ENCODE measurements at places on chromosomes 12 and 14. TPM values are rescaled to one million over a fixed set of nuclear protein-coding genes. Genes with fewer than 3 reads are reported as not detected.
A peak's percentile ranks its signal among the peaks of the same experiment; 100 is the strongest.

GRCh38 chr14:68513838-68514607, 278.8 kb downstream of the ZFP36L1 start:
- no peak for DNase-seq
- no peaks in the 10 kb centered on the region for H3K27me3 ChIP-seq
- H3K27ac ChIP-seq = no peak overlapping the region

- DNase-seq = no peak
- H3K27ac ChIP-seq = no peak overlapping the region
- no peak overlapping the region for H3K4me3 ChIP-seq
- H3K36me3 ChIP-seq = no peaks in the 10 kb centered on the region
- no peaks in the 10 kb centered on the region for H3K27me3 ChIP-seq
Measured at GRCh38 chr12:115232455-115233156, 548.6 kb upstream of the TBX3 start.

ANO6 gene
- 116 TPM for total RNA-seq

DNA sequence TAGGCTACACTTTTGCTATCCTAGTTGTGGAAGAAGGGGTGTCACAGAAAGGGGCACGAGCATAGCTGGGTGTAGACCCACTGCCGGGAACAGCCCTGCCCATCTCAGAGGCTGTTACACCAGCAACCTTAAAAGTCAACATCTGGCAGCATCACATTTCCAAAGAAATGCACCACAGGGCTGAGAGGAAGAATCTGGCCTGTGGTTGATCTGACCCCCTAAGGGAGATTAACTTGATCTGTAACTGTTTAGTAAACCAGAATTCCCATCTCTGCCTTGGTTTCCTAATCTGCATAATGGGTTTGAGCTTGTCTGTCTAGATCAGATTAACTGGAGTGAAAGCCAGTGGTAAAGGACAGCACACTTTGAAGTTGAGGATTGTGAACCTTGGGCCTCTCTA, 1.3 kb downstream of the LRP1-AS start:
- peaks cover 4% of the 10 kb centered on the region for H3K36me3 ChIP-seq
- H3K4me1 ChIP-seq = peaks cover 44% of the 10 kb centered on the region
- no peak for DNase-seq
- H3K27me3 ChIP-seq = no peaks in the 10 kb centered on the region

DNA sequence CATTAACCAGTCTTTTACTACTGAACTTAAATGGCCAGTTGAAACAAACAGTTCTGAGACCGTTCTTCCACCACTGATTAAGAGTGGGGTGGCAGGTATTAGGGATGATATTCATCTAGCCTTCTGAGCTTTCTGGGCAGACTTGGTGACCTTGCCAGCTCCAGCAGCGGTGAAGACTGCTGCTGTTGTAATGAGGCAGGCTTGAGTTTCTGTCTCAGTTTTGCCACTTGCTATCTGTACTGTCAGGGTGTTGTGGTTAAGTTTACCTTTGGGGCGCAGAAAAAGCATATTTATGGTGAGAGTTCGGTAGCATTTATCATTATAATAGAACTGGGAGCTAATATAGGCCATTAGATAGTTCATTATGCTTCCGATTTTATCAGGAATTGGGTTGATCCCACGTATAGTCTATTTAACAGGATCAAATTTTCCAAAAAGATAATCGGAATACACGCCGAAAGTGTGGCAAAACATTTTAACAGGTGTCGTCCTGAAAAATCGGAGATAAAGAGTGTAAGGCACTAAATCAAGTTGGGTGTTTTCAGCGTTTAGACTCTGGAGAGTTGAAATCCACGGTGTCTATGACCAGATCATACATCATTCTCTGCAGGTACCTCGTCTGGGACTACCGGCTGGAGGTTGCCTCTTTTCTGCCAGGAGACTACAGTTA, 688 bp upstream of the NECAP1 start:
- H3K36me3 ChIP-seq = no peaks in the 10 kb centered on the region
- no peaks in the 10 kb centered on the region for H3K27me3 ChIP-seq
- H3K4me1 ChIP-seq = 0 out of 2 replicates have a peak, but pooled peaks cover 4% of the 10 kb centered on the region
- peak; percentile 33 for DNase-seq

GRCh38 chr12:57452181-57452936, 2.7 kb upstream of the INHBE start:
- H3K27me3 ChIP-seq = no peaks in the 10 kb centered on the region
- H3K36me3 ChIP-seq = no peaks in the 10 kb centered on the region
- no peak for DNase-seq
- peaks cover 35% of the 10 kb centered on the region for H3K4me1 ChIP-seq

TAS2R13 gene
- total RNA-seq = 2.0 TPM

DNA sequence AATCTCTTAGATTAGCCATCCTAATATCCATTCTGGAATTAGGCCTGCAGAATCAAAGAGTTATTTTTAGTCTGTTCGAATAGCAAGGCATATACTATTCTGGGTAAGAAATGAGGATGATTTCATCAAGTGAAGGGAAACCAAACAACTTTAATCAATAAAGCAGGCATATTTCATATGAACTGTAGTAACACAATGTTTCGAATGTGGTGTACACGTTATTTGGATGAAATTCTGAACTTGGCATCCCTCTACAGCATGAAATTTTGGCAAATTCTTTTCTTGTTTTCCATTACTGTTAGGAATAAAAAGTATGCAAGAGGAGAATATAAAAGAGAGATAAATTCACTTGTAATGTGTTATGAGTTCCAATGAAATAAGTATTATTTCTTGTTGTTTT, 1233.3 kb upstream of the SEL1L start:
- H3K4me3 ChIP-seq = no peak overlapping the region
- H3K27ac ChIP-seq = no peak overlapping the region
- DNase-seq = no peak
- no peaks in the 10 kb centered on the region for H3K27me3 ChIP-seq

- H3K4me3 ChIP-seq = no peak overlapping the region
- H3K36me3 ChIP-seq = no peaks in the 10 kb centered on the region
- no peaks in the 10 kb centered on the region for H3K4me1 ChIP-seq
- no peaks in the 10 kb centered on the region for H3K27me3 ChIP-seq
- no peak overlapping the region for H3K27ac ChIP-seq
Measured at GRCh38 chr12:49187184-49187583, 1.7 kb downstream of the TUBA1A start.

PROX2 gene
- not detected for total RNA-seq

- no peak overlapping the region for H3K27ac ChIP-seq
- DNase-seq = no peak
- peaks cover 15% of the 10 kb centered on the region for H3K4me1 ChIP-seq
- H3K27me3 ChIP-seq = no peaks in the 10 kb centered on the region
- no peak overlapping the region for H3K4me3 ChIP-seq
- H3K36me3 ChIP-seq = no peaks in the 10 kb centered on the region
Measured at GRCh38 chr12:67939611-67940010, 49.6 kb upstream of the IFNG-AS1 start.

DNA sequence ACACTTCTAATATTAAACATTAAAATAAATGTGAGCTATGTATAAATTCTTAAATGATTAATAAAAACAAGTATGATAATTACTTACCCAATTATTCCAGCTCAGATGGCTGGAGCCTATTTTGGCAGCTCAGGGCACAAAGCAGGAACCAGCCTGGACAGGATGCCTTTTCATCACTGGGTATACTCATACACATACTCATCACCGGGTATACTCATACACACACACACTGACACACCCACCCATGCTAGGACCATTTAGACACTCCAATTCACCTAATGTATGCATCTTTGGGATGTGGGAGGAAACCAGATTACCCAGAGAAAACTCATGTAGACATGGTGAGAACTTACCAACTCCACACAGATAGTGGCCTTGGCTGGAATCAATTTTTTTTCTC, 57.9 kb upstream of the CNOT2 start:
- no peak overlapping the region for H3K4me3 ChIP-seq
- H3K4me1 ChIP-seq = no peaks in the 10 kb centered on the region
- no peaks in the 10 kb centered on the region for H3K27me3 ChIP-seq
- no peak for DNase-seq
- no peak overlapping the region for H3K27ac ChIP-seq

DNA sequence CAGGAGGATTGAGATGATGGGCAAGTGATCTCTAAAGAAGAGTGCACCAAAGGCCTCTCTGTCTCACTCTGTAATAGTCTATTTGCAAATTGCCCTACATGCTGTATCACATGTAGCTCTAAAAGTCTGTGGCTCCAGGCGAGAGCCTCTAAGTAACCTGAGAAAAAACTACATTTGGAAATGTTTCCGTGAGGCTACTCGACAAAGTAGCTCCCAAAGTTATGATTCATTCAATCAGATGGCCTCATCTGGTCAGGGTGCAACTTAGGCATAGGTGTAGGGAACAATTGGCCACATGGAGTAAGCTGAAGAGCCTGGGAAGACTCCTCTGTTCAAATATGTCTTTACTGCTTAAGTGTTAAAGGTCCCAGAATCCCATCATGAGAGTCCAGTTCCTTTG, 155.4 kb upstream of the PLEKHG7 start:
- H3K27me3 ChIP-seq = no peaks in the 10 kb centered on the region
- peaks cover 33% of the 10 kb centered on the region for H3K4me1 ChIP-seq
- no peak overlapping the region for H3K4me3 ChIP-seq
- no peak for DNase-seq
- H3K36me3 ChIP-seq = no peaks in the 10 kb centered on the region

Data from Caco-2 (cell line).